ENCODE measurements at places on chromosomes 3 and 15. TPM values are rescaled to one million over a fixed set of nuclear protein-coding genes. Genes with fewer than 3 reads are reported as not detected.

- DNase-seq: no peak
- no peak overlapping the region for H3K4me3 ChIP-seq
- H3K4me1 ChIP-seq: no peaks in the 10 kb centered on the region
- H3K27me3 ChIP-seq: peaks cover 7% of the 10 kb centered on the region
Measured at GRCh38 chr3:2940062-2940461, 170.1 kb downstream of the IL5RA start.

GRCh38 chr3:45940781-45941365, 2.4 kb upstream of the CXCR6 start:
- peaks cover 52% of the 10 kb centered on the region for H3K36me3 ChIP-seq
- no peak for DNase-seq
- no peak overlapping the region for H3K4me3 ChIP-seq
- H3K27me3 ChIP-seq: no peaks in the 10 kb centered on the region

DNA sequence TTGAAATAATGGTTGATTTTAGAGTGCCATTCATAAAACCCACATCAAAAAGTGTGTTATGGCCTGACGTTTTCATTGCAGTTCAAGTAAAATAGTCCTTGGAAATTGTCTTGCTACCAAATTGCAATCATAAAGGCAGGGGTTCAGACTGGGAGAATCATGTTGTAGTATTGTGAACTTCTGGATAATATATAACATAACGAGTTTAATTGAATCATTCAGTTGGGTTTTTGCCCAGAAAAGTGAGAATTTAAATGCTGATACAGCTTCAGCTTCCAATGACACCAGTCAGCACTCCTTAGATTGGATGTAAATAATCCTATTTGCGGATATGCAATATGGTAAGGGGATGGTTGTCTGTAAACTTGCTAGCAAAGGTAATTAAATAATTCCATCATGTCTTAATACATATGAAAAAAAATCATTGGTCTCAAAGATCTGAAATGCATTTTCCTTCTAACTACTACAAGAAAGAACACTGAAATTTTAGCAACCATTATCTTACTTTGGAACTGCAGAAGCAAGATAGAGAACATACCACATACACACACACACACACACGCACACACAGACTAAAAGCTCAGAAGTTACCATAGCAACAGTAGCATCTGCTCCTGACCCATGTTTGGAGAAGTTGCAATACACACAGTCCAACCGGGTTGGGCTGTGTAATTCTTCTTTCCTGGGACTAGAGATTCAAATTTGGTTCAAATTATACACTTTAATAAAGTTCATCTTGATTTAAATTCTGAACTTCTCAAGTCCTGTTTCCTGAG, 686.2 kb upstream of the NR2F2 start:
- no peaks in the 10 kb centered on the region for H3K4me1 ChIP-seq
- DNase-seq: no peak
- H3K27ac ChIP-seq: no peak overlapping the region
- no peaks in the 10 kb centered on the region for H3K36me3 ChIP-seq
- H3K4me3 ChIP-seq: no peak overlapping the region

DNA sequence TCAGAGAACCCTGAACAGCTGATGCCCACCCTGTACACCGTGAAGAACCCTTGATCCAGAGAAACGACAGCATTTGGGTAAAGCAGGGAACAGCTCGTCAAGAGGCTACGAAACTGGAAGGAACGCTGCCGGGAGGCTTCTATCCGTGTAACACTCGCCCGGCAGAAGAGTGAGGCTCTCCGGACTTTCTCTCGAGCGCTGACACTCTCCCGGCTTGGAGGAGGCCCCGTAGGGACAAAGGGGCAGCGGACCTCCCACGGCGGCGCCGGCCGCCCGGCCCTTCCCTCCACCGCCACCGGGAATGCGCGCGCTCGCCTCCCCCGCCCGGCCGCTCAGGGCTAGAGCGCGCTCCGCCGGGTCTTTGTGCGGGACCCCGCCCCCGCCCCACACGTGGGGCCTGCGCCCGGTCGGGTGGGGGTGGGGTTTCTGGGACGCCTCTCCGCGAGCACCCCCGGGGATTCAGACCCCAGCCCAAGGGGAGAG, 1.7 kb downstream of the HYAL2 start:
- peak overlapping the region; percentile 90 for H3K4me3 ChIP-seq
- H3K36me3 ChIP-seq: peaks cover 6% of the 10 kb centered on the region
- H3K4me1 ChIP-seq: peaks cover 25% of the 10 kb centered on the region
- no peak for DNase-seq
- peak overlapping the region; percentile 76 for H3K27ac ChIP-seq

DNA sequence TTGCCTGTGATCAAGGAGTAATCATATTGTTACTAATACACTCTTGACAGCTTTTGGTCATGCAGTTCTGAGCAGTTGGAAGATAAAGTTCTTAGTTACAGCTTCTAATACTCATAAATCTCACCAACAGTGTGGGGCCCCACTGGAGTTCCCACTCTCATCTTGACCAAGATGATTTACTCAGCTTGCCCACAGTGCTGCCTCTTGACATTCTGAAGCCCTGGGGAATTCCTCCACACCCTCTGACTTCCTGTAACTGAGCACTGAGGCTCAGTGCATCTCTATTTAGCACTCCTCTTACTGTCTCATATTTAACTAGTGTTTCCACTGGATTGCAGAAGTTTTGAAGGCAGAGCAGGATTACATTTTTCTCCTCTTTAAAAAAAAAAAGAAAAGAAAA, 1.9 kb upstream of the ARL6IP5 start:
- H3K27ac ChIP-seq: peak overlapping the region; percentile 80
- H3K36me3 ChIP-seq: peaks cover 14% of the 10 kb centered on the region
- peaks cover 54% of the 10 kb centered on the region for H3K4me1 ChIP-seq
- H3K27me3 ChIP-seq: no peaks in the 10 kb centered on the region
- peak overlapping the region; percentile 54 for H3K4me3 ChIP-seq
- DNase-seq: no peak

DNA sequence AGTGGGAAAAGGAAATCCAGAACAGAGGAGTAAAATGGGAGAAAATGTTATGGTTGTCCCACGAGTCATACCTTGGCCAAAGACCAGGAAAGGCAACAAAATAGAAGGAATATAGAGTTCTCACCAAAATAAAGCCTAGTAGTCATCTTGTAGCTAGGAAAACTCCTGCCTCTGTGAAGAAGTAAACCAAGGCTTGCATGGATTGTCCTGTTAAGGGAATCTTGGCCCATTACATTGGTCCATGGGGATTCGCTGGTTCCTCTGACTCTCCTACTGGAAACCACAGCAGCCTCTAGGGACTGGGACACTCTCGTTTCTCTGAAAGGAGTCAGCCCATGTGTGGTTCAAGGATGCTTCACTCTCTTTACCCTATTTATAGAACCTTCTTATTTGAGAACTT, 62.9 kb upstream of the FNDC3B start:
- H3K27ac ChIP-seq: no peak overlapping the region
- H3K27me3 ChIP-seq: peaks cover 3% of the 10 kb centered on the region

DNA sequence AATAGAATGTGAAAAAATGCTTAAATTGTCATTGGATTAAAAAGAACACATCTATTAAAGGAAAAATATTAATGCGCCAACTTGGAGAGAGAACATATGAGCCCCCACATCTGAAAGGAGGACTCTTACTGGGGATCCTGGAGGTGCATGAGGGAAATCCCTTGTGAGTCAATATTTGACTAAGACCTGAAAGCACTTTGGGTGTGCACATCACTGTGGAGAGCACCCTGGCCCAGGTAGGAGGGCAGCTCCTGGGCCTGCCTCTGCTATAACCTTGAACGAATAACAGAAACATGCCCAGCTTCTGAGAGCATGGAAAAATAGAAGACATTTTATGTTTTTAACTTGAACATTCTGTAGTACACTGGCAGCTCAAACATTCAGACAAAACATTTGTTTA, 199.8 kb downstream of the GAP43 start:
- H3K27ac ChIP-seq: no peak overlapping the region
- no peak for DNase-seq
- no peaks in the 10 kb centered on the region for H3K36me3 ChIP-seq
- H3K4me3 ChIP-seq: no peak overlapping the region
- H3K4me1 ChIP-seq: no peaks in the 10 kb centered on the region
- H3K27me3 ChIP-seq: peaks cover 5% of the 10 kb centered on the region

DNA sequence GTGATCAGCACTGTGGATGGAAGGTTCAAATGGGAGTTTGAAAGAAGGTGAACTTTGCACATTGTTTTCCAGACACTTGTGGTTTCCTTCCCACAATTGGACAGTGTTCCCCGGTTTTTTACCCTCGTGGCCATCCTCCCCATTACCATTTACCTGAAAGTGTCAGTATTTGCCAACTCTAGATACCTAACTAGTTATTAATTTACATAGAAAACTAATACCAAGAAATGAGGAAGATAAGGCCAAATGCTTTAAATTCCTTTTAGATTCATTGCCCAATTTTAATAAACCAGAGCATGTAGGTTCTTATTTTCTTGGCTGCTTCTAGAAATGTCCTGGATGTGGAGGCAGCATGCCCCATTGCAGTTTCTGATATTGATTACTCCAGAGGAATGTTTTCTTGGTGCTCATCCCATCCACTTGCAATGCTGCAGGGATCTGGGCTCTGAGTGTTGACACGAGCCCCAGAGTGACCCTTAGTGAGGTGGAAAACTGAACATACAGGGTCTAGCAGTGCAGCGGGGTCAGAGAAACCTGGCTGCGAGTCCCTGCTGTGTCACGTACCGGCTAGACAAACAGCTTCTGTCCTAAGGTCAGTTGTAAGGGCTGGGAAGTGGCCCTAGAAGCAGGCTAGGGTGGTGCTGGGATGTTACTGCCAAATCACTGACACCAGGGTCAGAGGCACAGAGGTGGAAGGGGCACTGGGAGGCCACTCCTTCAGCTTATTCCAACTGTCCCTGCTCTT, 23.5 kb downstream of the LSM3 start:
- peaks cover 5% of the 10 kb centered on the region for H3K36me3 ChIP-seq
- no peak overlapping the region for H3K27ac ChIP-seq
- H3K4me3 ChIP-seq: no peak overlapping the region
- DNase-seq: no peak
- H3K4me1 ChIP-seq: peaks cover 4% of the 10 kb centered on the region

DNA sequence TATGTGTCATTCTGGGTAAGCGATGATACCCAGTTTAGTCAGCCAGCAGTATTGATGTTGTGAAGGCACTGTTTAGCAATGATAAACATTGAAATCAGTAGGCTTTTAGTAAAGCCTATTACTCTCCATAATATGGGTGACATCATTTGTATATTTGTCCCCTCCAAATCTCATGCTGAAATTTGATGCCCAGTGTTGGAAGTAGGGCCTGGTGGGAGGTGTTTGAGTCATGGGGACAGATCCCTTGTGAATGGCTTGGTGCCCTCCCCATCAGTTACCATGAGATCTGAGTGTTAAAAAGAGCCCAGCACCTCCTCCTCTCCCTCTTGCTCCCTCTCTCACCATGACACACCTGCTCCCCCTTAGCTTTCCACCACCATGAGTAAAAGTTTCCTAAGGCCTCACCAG, 31.4 kb upstream of the FAN1 start:
- H3K4me1 ChIP-seq: no peaks in the 10 kb centered on the region
- H3K36me3 ChIP-seq: peaks cover 7% of the 10 kb centered on the region
- no peak overlapping the region for H3K27ac ChIP-seq
- no peaks in the 10 kb centered on the region for H3K27me3 ChIP-seq
- no peak for DNase-seq

GRCh38 chr15:55221090-55222011, 24.6 kb upstream of the RSL24D1 start:
- DNase-seq: peak; percentile 49
- peaks cover 33% of the 10 kb centered on the region for H3K36me3 ChIP-seq
- H3K27ac ChIP-seq: peak overlapping the region; percentile 97
- H3K4me1 ChIP-seq: peaks cover 67% of the 10 kb centered on the region
- no peaks in the 10 kb centered on the region for H3K27me3 ChIP-seq

GRCh38 chr3:85576091-85576690, 617.4 kb downstream of the CADM2 start:
- H3K4me3 ChIP-seq: no peak overlapping the region
- H3K36me3 ChIP-seq: no peaks in the 10 kb centered on the region
- H3K27me3 ChIP-seq: no peaks in the 10 kb centered on the region
- peak; percentile 31 for DNase-seq
- no peak overlapping the region for H3K27ac ChIP-seq
- H3K4me1 ChIP-seq: no peaks in the 10 kb centered on the region

GRCh38 chr3:150255413-150255812, 152.7 kb upstream of the TSC22D2 start:
- H3K4me1 ChIP-seq: no peaks in the 10 kb centered on the region
- no peak for DNase-seq
- H3K4me3 ChIP-seq: no peak overlapping the region

DNA sequence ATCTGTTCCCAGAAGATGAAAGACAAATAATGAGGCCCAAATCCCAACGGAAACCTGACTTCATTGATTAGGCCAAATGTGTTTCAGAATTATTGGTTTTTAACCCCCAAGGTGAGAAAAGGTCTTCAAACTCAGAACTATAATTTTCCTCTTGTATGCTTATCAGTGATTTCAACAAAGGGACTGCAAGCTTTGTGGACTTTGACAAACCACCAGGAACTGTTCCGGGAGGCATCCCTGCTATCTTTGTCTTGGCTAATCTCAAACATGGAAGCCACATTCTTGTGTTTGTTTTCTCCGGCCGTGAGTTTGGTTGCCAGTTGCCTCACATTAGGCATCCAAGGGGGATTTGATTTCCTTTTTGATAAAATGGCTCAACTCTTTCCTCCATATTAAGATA, 19.5 kb downstream of the ARHGEF3 start:
- DNase-seq: no peak
- H3K27me3 ChIP-seq: no peaks in the 10 kb centered on the region
- peaks cover 42% of the 10 kb centered on the region for H3K36me3 ChIP-seq
- peaks cover 83% of the 10 kb centered on the region for H3K4me1 ChIP-seq

DNA sequence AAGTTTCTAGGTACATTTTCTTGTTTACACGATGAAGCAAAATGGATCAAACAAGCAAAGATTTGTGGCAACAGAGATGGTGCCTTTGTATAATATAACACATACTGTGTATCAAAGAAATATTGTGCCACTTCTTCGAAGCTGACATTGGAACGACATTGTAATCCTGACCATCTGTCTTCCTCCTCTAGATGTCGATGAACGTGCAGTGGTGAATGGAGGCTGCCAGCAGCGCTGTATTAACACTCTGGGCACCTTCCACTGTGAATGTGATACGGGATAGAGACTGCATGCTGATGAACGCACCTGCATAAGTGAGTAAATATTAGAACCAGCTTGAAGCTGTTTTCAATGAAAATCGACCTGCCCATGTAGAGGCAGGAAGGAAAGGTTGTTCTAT, 613.3 kb upstream of the GOLIM4 start:
- H3K4me1 ChIP-seq: no peaks in the 10 kb centered on the region
- no peak overlapping the region for H3K27ac ChIP-seq
- H3K36me3 ChIP-seq: no peaks in the 10 kb centered on the region
- no peak for DNase-seq

Gene DENND6A
- 30.6 TPM for total RNA-seq

Gene EDC3
- total RNA-seq: 47.0 TPM

Gene BFSP2
- total RNA-seq: not detected

All from activated naive CD8-positive, alpha-beta T cell treated with anti-CD3 and anti-CD28 coated beads, Interleukin-2, amount 10 ng/mL, durations not matched to agents 7 days and 5 days (primary cell).